ENCODE measurements at places on chromosomes 13 and 19.
A peak's percentile ranks its signal among the peaks of the same experiment; 100 is the strongest.

DNA sequence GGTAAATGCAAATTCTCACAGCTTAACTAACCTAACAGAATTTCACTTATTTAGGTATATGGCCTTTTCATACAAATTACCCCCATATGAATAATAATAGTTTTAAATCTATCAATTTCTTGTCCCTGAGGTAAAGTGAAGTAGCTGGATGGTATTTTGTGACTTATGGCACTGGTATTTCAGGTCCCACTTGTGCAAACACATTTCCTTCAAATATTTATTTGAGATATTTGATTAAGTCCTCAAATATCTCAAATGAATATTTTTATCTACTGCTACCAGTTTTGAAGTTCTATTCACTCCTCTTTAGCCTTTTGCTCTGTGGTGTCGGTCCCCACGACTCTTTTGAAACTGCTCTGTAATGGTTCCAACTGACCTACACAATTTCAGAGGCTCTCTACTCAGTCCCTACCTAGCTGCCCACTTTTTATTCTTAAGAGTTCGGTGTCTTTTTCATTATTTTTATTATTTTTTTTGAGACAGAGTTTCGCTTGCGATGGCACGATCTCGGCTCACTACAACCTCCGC, 59.6 kb upstream of the ZDHHC20 start:
- no peak for ATAC-seq

GRCh38 chr19:38139122-38139521, 84.9 kb downstream of the DPF1 start:
- no peak for ATAC-seq

- ATAC-seq = peak; percentile 87
Observed at GRCh38 chr13:79779761-79780160, 298.8 kb downstream of the NDFIP2 start.

DNA sequence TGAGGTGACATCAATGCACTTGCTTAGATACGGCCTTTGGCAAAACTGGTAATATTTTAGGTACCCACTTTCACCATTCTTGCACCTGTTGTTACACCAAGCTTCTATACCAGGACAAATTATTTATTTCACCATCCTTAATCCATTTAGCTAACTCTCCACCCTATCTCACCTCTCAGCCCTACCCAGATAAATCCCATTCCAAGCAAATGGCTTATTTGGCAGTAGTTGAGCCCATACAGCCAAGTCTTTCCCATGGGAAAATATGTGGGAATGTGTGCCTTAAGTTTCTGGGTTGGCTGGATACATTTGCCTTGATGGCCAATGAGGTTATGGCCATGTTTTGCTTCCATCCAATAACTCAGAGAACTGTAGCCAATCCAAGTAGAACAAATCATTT, 551.9 kb downstream of the GPC6 start:
- no peak for ATAC-seq

- ATAC-seq = peak; percentile 69
Observed at GRCh38 chr13:113904411-113904810, 40.5 kb upstream of the GAS6 start.

DNA sequence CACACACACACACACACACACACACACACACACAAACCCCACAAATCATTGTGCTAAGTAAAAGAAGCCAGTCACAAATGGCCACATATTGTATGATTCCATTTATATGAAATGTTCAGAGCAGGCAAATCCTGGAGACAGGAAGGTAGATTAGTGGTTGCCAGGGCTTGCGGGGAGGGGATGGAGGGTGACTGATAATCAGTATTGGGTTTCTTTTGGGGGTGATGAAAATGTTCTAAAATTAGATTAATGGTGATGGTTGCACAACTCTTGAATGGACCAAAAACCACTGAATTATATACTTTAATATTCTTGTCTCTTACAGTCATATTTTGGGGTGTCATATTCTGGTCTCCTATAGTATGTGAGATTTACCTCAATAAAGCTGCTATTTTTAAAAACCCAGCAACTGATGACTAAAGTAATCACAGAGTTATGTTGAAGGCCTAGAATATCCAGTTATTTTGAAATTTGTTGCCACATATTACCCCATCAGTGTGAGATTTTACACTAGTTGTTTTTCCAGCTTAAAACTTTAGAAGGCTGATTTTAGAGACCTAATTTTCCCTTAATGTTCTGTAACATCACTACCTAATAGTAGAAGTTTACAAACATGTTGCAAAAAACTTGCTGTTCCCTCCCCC, 20.3 kb downstream of the FLT1 start:
- no peak for ATAC-seq

DNA sequence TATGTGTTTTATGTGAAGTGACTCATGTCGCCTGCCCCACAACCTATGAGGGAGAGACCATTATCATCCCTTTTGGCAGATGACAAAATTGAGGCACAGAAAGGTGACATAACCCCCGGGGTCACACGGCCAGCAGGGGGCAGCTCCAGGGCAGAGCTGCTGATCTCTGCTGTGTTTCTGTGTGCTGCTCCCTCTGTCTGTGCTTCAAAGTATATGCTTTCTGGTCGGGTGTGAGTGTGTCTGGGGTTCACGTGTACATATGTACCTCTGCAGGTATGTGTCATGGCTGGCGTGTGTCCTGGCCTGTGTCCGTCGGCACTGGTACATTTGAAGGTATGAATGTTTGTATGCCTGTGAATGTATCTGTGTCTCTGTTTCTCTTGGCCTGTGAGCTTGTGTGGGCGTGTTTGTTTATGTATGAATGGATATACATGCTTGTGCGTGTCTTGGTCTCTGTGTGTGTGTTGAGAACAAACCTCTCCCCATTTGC, 7.1 kb downstream of the LIPE start:
- ATAC-seq = no peak

GRCh38 chr13:21095311-21095710, 33.9 kb upstream of the LATS2 start:
- ATAC-seq = no peak

GRCh38 chr13:19782049-19782726, 557 bp downstream of the PSPC1 start:
- ATAC-seq = peak; percentile 69

GRCh38 chr13:70388935-70389334, 280.7 kb upstream of the KLHL1 start:
- ATAC-seq = no peak

DNA sequence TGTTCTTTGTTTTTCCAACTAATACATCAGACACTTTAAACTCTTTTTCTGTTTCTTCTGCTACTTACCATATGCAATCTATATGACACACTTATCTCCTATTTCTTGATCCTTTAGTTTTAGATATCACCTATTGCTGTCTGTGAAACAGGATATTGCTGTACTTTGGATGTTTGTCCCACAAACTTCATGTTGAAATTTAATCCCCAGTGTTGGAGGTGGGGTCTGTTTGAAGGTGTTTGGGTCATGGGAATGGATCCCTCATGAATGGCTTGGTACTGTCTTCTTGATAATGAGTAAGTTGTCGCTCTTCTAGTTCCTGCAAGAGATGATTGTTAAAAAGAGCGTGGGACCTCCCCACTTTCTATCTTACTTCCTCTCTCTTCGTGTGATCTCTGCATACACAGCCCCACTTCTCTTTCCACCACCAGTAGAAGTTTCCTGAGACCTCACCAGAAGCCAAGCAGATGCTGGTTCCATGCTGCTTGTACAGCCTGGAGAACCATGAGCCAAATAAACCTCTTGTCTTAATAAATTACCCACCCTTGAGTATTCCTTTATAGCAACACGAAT, 244.2 kb downstream of the NHLRC3 start:
- no peak for ATAC-seq

- peak; percentile 35 for ATAC-seq
Observed at GRCh38 chr13:20702915-20703779, at the start of gene IL17D. IL17D (plus strand) TSS chr13:20703699; CDS start chr13:20704002, 303 bp downstream.

- ATAC-seq = peak; percentile 71
Observed at GRCh38 chr13:97855570-97856303, 97.7 kb upstream of the IPO5 start.

DNA sequence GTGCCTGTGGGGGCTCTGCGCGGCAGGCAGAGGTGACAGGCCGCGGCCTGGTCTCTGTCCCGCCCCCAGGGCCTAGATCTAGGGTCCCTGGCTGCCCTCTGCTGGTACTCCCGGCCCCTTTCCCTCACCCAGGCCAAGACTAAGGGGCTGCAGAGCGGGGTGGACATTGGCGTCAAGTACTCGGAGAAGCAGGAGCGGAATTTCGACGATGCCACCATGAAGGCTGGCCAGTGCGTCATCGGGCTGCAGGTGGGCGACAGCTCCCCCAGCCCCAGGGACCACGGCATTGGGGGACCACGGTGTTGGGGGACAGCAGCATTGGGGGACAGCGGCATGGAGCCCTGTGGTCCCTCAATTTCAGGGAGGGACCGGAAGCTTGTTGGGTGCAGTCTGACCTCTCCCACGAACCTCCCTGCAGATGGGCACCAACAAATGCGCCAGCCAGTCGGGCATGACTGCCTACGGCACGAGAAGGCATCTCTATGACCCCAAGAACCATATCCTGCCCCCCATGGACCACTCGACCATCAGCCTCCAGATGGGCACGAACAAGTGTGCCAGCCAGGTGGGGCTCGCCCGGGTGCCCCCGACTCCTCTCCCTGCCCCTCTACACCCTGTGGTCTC, 3.8 kb upstream of the ABCA7 start:
- ATAC-seq = no peak

GRCh38 chr13:30148786-30149185, 158.6 kb downstream of the KATNAL1 start:
- no peak for ATAC-seq

DNA sequence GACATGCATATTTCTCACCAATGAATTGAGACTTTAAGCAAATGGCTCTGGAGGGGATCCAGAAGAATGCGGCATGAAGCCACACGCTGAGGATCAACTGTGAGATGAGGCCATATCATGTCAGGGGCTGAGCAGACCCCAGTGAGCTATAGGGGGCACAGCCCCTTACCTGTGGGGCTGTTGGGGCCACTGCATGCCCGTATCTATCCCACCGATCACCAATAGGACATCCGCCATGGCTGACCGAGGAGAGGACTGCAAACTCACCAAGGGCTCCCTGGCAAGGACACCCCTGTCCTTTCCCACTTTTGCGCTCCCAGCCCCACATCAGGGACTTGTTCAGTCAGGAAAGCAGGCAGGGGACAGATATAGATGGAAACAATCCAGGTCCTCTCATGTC, 78.0 kb downstream of the SERP2 start:
- ATAC-seq = no peak

GRCh38 chr13:64339373-64340063, 2890.6 kb downstream of the PCDH9 start:
- ATAC-seq = no peak

- ATAC-seq = no peak
Observed at GRCh38 chr19:11363881-11364280, 8.6 kb downstream of the PLPPR2 start.

- no peak for ATAC-seq
Observed at GRCh38 chr13:75256922-75257321, 225.0 kb downstream of the TBC1D4 start.

DNA sequence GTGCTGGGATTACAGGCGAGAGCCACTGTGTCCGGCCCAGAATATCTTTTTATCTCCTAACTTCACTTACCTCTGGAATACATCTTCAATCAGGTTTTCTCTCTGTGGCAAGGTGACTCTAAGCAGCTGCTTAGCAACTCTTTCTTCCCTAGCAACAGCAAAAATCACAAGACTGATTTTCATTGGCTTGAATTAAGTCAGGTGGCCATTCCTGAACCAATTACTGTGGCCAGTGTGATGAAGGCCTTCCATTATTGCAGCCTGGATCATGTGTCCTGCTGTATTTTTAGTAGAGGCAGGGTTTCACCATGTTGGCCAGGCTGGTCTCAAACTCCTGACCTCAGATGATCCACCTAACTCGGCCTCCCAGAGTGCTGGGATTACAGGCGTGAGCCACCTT, 9.0 kb upstream of the LTBP4 start:
- no peak for ATAC-seq

GRCh38 chr13:112814905-112815585, 125.2 kb downstream of the ATP11A start:
- ATAC-seq = no peak

DNA sequence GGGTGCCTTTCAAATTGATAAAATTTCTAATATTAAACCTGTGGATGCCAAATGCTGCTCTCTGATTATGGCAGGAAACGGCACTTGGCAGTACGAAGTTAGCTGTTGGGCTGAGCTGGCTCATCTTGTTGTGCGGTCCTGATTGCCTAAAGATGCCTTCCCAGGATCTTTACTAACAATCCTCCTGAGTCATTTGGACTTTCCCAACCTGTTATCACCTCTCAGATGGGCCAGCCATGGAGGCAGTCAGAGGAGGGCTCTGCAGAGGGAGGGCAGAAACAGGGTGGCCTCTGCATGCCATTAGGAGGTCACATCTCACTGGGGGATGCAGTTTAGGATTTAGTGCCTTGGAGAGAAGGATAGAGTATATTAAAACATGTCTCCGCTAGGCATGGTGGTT, 27.3 kb downstream of the ALOX5AP start:
- ATAC-seq = no peak
